ENCODE measurements at places on chromosomes 7 and 10.

- DNase-seq: no peak
Observed at GRCh38 chr10:89909752-89910151, 208.4 kb downstream of the KIF20B start.

GRCh38 chr7:26912933-26913536 is 48.6 kb upstream of the SKAP2 start:
- DNase-seq: no peak

DNA sequence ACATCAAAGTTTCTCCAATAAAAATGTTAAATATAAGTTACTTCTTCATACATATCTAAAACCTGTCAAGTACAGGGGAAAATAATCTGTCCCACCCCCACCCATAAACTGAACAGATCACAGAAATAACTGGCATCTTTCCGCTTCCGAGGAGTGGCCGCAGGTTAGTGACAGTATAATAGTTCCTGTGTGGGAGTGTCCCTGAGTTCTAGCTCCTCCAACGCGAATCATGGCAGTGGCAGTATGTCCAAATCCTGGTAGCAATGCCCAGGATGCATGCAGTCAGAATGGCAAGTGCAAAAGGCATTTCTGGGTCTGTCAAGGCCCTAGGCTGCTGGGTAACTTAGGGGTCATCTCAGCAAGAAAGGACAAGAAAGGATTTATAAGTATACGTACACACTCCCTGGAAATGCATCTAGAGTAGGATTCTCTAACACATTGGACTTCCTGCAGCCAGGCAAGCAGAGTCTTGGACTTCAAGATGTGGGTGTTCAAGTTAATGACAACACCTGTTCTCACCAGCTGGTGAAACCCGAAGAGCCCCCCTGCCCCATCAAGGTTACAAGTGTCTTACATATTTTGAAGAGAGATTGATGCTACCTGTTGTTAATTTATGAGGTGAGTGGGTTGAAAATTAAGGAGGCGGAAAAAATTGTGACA is 94.4 kb upstream of the COL1A2 start:
- DNase-seq: no peak

- DNase-seq: no peak
Observed at GRCh38 chr7:117083648-117084047, 130.3 kb downstream of the ST7 start.

DNA sequence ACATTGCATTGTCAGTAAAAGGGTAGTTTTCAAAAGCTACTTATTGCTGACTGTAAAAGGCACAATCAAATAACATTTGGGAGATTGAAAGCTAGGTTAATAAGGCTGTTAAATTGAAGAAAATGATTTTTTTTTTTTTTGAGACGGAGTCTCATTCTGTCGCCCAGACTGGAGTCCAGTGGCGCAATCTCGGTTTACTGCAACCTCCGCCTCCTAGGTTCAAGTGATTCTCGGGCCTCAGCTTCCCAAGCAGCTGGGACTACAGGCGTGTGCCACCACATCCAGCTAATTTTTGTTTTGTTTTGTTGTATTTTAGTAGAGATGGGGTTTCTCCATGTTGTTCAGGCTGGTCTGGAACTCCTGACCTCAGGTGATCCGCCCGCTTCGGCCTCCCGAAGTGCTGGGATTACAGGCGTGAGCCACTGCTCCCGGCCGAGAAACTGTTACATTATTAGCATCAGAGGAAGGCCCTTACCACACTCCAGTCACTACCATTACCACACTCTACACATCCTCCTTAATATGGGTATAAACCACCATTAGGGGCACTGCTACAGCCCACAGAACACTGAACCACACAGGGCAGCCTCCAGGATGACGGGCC is 1.0 kb downstream of the CYP51A1 start:
- no peak for DNase-seq

Data from stimulated activated CD8-positive, alpha-beta memory T cell treated with anti-CD3 and anti-CD28 coated beads, Interleukin-15, amount 100 ng/mL, for 24 hours (primary cell).